Osteoblast (primary cell): ENCODE measurements at places on chromosomes 4 and X. TPM values are rescaled to one million over a fixed set of nuclear protein-coding genes. Genes with fewer than 3 reads are reported as not detected.

DNA sequence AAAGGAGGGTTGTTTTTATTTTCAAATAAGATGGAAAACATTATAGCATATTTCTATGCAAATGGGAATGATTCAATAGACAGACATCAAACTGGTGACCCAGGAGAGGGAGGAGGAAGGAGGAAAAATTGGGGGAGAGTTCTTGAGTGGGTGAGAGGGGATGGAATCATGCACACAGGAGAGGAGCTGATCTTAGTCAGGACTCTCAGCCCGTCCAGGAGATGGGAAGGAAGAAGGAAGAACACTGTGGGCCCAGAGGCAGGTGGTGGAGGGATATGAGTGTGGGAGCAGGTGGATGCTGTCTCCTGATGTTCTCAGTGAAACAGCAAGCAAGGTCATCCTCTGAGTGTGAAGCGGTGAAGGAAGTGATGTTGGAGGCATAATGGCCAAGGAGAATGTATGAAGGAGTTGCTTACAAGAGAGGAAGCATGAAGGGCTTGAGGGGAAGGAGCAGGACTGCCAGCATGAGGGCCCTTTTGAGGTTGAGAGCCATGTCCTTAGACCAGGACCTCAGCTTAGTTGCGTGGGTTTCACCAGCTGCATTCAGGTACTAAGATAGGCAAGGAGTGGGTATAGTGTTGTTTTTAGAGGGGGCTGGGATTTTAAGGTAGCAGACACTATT lies 161.7 kb upstream of the NAP1L5 start:
- H3K4me3 ChIP-seq, result no peak overlapping the region
- H3K27ac ChIP-seq, result no peak overlapping the region
- no peaks in the 10 kb centered on the region for H3K36me3 ChIP-seq
- no peaks in the 10 kb centered on the region for H3K27me3 ChIP-seq

- DNase-seq, result peak; percentile 87
- H3K4me1 ChIP-seq, result no peaks in the 10 kb centered on the region
- no peaks in the 10 kb centered on the region for H3K36me3 ChIP-seq
- H3K27me3 ChIP-seq, result no peaks in the 10 kb centered on the region
- no peak within 1 kb of the TSS for H3K27ac ChIP-seq
Observed at GRCh38 chrX:51496501-51497291, at the start of gene NUDT11. TSS of gene NUDT11 (minus strand) at chrX:51496592. CDS start at chrX:51496444, 148 bp downstream.

GRCh38 chr4:36332782-36333131 lies 51.3 kb downstream of the DTHD1 start:
- no peaks in the 10 kb centered on the region for H3K36me3 ChIP-seq
- H3K4me1 ChIP-seq, result no peaks in the 10 kb centered on the region
- no peak overlapping the region for H3K27ac ChIP-seq
- no peak for DNase-seq

- H3K27me3 ChIP-seq, result no peaks in the 10 kb centered on the region
- H3K36me3 ChIP-seq, result no peaks in the 10 kb centered on the region
- no peak for DNase-seq
- H3K4me1 ChIP-seq, result peaks cover 4% of the 10 kb centered on the region
Observed at GRCh38 chr4:110540982-110541451, 65.1 kb downstream of the ENPEP start.

Gene CFAP99
- total RNA-seq, result under 0.01 TPM in 2 replicates

Gene SUPT20HL2
- not detected in 2 replicates for total RNA-seq

Gene TNIP2
- total RNA-seq, result 37.7 and 44.9 TPM in 2 replicates

Gene STPG2
- total RNA-seq, result under 0.01 and 0.29 TPM in 2 replicates

Gene HTN3
- not detected in 2 replicates for total RNA-seq

DNA sequence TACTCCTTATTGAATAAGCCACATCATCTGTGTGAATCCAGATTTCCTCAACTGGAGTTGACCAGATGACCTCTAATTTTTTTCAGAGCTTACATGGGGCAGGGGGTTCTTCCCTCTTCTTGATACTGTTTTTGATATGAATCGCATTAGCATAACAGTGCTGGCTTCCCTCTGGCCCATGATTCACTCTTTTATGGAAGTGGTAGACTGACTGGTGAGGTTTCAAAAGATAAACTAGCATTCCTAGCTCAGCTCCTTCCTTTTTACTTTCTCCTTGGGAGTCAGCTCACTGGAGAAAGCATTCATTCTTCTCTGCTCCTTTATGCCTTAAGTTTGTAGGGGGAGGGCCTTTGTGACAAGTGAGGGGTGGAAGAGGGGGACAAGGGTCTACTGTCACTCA lies 161.0 kb upstream of the FGF13 start:
- no peak for DNase-seq
- no peaks in the 10 kb centered on the region for H3K4me1 ChIP-seq
- H3K36me3 ChIP-seq, result no peaks in the 10 kb centered on the region
- H3K27me3 ChIP-seq, result no peaks in the 10 kb centered on the region
- H3K4me3 ChIP-seq, result no peak overlapping the region

DNA sequence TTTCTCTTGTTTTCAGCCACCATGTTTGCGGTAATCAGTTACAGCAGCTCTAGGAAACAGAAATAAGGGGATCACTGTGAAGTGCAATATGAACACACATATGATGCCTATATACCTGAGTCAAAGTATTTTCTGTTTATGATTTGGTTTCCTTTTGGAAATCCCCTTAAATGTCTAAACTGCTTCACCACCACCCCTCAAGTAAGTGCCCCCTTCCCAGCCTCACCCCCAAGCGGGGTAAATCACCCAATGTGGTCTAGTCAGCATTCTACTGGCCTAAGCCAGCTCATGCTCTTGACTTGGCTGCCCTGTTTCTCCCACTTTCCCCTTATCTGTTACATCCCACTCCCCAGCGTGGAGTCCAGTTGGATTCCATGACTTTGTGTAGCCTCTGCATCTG lies 176.5 kb downstream of the QDPR start:
- no peak for DNase-seq
- H3K36me3 ChIP-seq, result no peaks in the 10 kb centered on the region
- no peak overlapping the region for H3K27ac ChIP-seq
- H3K4me1 ChIP-seq, result no peaks in the 10 kb centered on the region
- H3K27me3 ChIP-seq, result peaks cover 24% of the 10 kb centered on the region

Gene MSN
- total RNA-seq, result 236 and 249 TPM in 2 replicates

- no peaks in the 10 kb centered on the region for H3K36me3 ChIP-seq
- H3K27ac ChIP-seq, result no peak overlapping the region
- DNase-seq, result no peak
Observed at GRCh38 chr4:54566608-54567007, 91.1 kb upstream of the KIT start.

DNA sequence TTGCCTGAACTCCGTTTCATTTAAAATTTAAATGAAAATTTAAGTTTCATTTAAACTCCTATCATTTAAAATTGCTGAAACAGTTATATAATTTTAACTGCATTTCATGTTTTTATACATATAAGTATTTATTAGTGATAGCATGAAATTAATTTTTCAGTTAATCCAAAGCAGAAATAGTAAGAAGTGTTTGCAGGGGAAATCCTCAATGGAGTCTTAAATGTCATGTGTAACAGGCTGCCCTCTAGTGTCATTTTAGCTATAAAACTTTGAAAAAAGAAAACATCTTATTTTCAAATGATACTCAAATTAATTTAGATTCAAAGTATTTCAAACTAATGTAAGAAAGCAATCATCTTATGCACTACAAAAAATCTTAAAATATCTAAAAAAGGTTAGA lies 27.2 kb downstream of the TAPT1 start:
- no peaks in the 10 kb centered on the region for H3K36me3 ChIP-seq
- H3K4me1 ChIP-seq, result peaks cover 18% of the 10 kb centered on the region
- H3K4me3 ChIP-seq, result no peak overlapping the region
- H3K27me3 ChIP-seq, result no peaks in the 10 kb centered on the region
- no peak for DNase-seq
- H3K27ac ChIP-seq, result no peak overlapping the region

GRCh38 chr4:384311-385010 lies 46.8 kb downstream of the ZNF141 start:
- no peak overlapping the region for H3K27ac ChIP-seq
- no peaks in the 10 kb centered on the region for H3K27me3 ChIP-seq
- no peaks in the 10 kb centered on the region for H3K36me3 ChIP-seq
- H3K4me3 ChIP-seq, result no peak overlapping the region
- DNase-seq, result no peak

GRCh38 chrX:111955901-111956300 lies 79.9 kb downstream of the TRPC5OS start:
- H3K27ac ChIP-seq, result no peak overlapping the region
- no peak overlapping the region for H3K4me3 ChIP-seq
- H3K36me3 ChIP-seq, result no peaks in the 10 kb centered on the region
- no peak for DNase-seq
- H3K27me3 ChIP-seq, result peaks cover 22% of the 10 kb centered on the region
